ENCODE measurements at places on chromosomes 2 and 18.
A peak's percentile ranks its signal among the peaks of the same experiment; 100 is the strongest.

- peak; percentile 33 for DNase-seq
Measured at GRCh38 chr2:233247744-233248143, 3.7 kb upstream of the ATG16L1 start.

- no peak for DNase-seq
Measured at GRCh38 chr2:31384351-31384750, 30.2 kb downstream of the XDH start.

- no peak for DNase-seq
Measured at GRCh38 chr2:62265106-62265505, 69.2 kb downstream of the B3GNT2 start.

DNA sequence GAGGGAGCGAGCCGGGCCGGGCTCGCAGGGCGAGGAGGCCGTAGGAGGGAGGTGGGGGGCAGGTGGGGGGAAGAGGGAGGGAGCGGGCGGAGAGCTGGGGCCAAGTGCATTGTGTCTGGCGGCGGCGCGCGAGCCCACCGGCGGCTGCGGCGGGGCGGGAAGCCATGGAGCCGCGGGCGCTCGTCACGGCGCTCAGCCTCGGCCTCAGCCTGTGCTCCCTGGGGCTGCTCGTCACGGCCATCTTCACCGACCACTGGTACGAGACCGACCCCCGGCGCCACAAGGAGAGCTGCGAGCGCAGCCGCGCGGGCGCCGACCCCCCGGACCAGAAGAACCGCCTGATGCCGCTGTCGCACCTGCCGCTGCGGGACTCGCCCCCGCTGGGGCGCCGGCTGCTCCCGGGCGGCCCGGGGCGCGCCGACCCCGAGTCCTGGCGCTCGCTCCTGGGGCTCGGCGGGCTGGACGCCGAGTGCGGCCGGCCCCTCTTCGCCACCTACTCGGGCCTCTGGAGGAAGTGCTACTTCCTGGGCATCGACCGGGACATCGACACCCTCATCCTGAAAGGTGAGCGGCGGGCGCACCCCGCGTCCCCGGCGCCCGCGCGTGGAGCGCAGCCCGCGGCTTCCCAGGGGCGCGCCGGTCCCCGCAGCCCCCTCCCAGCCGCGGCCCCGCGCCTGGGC, at the start of gene TMEM178A:
TSS of gene TMEM178A (plus strand) at position 107 of the 680 bp plus-strand sequence. CDS start at position 165, 58 bp downstream.
- no peak for DNase-seq

- no peak for DNase-seq
Measured at GRCh38 chr2:240670950-240671349, 11.7 kb downstream of the AQP12B start.

DNA sequence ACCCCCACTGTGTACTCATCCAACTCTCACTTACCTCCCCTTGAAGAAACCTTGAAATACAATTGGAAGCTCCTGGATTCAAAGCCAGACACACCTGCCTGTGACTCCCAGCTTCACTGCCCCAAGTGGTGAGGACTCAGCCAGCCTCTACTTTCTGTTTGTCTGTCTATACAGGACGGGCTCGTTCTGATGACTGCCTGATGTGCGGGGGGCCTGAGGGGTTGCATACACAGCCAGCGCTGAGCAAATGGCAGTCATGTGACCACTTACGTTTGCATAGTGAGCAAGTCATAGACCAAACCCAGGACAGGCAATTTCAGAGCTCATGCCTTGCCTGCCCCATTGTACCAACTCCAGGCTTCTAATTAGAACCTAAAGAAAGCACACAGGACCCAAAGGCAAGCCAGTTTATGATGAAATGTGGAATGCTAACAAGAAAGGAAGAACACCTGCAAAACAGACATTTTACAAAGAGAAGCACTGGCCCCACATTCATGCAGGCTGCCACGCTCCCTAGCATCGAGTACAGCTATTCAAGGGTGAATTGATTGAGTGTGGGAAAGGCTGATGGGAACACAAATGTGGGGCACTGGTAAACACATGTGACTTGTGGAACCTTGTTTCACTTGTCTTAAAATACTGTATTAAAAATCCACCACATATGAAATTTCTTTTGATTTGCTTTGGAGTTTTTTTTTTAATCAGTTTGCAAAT, 137.8 kb downstream of the LNPK start:
- no peak for DNase-seq

- no peak for DNase-seq
Measured at GRCh38 chr2:231395188-231396057, at the start of gene B3GNT7. TSS of gene B3GNT7 (plus strand) at chr2:231395710. CDS start at chr2:231395804, 94 bp downstream.

DNA sequence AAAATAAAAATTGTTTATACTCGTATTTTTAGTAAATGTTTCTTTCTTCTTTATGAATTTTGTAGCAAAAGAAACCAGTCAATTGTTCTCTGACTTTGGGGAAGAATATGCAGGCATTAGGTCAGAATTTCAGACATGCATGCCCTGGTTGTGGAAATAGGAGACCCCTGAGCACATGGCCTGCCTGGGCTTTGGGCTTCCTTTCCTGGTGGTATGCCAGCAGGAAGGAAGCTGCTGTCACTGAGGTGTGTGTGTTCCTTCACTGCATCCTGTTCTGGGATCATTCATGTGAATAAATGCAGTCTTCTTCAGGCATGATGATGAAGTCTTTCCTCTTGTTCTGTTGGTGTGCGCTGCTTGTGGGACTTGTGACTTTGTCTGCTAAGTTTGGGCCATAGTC, 920.2 kb upstream of the VRK2 start:
- no peak for DNase-seq

DNA sequence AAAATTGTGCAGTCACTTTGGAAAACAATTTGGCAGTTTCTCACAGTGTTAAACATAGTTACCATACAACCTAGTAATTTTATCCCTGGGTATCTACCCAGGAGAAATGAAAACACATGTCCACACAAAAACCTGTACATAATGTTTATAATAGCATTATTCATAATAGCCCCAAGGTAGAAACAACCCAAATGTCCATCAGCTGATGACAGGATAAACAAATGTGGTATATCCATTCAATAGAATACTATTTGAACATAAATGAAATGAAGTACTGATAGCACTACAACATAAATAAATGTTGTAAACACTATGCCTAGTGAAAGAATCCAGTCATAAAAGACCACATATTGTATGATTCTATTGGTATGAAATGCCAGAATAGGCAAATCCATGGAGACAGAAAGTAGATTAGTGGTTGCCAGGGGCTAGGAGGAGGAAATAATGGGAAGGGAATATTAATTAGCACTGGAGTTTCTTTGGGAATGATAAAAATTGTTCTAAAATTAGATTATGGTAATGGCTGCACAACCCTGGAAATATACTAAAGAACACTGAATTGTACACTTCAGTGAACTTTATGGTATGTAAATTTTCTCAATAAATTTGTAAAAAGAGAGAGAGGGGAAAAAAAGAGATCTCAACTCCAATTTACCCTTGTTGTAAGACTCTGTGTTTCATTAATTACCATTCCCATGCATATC, 20.8 kb upstream of the VIT start:
- DNase-seq = no peak

DNA sequence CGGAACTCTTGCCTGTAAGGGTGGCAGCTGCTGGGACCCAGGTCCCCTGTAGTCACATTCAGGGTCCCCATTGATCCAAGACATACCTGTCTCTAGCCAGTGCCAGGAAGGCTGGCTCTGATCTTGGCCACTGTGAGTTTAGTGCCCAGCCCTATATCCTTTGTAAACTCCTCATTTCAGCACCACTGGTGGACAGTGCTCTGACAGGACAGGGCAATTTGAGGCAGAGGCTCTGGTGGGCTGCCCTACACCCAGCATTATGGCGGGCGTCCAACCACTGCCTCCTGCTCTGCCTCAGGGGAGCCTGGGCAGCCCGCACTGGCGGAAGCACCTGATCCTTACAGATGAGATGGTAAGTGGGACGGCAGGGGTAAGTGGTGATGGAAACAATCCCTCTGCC, 55.2 kb upstream of the MGAT4A start:
- no peak for DNase-seq

DNA sequence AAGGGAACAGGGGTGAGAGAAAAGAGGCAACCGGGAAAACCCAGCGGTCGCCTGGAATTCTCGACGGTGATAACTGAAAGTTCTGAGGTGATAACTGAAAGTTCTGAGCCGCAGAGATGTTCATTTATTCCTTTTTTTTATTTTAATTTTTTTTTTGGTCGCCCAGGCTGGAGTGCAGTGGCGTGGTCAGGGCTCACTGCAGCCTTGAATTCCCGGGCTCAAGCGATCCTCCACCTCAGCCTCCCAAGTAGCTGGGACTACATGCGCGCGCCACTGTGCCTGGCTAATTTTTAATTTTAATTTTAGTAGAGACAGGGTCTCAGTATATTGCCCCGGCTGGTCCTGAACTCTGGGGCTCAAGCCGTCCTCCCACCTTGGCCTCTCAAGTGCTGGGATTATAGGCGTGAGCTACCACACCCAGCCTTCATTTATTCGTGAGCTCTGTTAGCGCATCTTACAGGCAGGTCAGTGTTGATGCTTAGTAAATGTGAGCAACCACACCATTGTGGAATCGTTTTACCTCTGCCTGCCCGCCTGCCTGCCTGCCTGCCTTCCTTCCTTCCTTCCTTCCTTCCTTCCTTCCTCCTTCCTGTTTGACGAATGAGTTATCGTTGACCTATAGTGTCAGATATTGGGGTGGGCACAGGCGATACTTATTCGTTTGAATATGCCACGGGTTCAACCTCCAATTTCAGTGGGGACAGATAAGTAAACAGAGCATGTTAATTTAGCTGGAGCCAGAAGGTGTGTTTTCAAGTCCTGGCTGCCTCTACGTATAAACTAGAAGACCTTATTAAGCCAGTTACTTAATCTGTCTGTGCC, 557 bp upstream of the E2F6 start:
- no peak for DNase-seq

GRCh38 chr2:44044281-44044720, 48.5 kb upstream of the LRPPRC start:
- peak; percentile 73 for DNase-seq

- no peak for DNase-seq
Measured at GRCh38 chr2:64910972-64911433, 78.2 kb upstream of the SLC1A4 start.

DNA sequence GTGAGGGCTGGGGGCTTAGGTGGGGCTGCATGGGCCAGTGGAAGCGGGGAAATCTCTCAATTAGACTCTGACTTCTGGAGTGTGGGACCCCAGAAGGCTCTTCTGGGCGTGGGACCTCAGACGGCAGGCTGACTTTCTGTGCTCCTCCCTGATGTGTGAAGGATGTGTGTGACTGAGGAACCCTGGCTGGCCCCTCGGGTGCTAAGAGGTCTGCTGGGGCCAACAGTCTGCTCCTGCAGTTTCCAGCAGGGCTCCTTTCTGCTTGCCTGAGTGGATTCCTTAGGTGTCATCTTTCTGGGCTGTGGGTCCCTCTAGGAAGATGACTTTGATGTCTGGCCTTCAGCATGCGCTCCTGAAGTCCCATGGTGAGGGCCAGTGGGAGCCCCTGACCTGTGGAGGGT, 167.5 kb downstream of the DYSF start:
- no peak for DNase-seq

DNA sequence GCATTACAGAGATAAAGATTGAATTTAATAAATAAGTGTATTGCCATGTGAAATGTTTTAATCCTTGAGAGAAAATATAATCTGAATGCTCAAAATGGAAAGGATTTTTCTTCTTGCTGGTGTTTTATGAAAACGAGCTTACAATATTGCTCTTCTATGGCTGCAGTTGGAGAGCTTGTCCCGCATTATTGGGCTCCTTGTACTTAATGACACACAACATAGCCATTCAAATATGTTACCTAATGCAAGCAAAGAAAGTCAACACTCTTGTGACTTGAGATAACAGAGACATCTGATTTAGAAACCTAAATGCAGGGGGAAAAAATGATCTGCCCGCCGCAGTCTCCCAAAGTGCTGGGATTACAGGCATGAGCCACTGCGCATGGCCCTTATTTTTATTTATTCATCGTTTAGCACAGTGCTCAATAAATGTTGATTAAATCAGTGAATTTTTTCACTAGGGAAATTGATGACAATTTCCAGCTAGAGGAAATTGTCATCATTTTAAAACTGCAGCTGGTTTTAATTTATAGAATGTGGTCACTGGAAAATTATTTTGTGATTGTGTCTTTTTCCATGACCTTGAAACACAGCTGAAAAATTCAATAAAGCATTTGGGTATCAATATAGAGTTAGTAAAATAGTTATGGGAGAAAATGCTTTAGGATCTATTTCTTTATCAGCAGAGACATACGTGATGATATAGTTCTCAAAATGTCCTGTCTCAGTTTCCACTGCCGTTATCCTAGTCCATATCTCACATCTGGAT, 2.4 kb upstream of the PRKD3 start:
- no peak for DNase-seq

- DNase-seq = no peak
Measured at GRCh38 chr18:2325308-2325849, 245.9 kb downstream of the METTL4 start.

GRCh38 chr2:241999184-241999583, 129.7 kb downstream of the RTP5 start:
- no peak for DNase-seq

- no peak for DNase-seq
Measured at GRCh38 chr2:200985799-200986198, 22.3 kb upstream of the ORC2 start.

DNA sequence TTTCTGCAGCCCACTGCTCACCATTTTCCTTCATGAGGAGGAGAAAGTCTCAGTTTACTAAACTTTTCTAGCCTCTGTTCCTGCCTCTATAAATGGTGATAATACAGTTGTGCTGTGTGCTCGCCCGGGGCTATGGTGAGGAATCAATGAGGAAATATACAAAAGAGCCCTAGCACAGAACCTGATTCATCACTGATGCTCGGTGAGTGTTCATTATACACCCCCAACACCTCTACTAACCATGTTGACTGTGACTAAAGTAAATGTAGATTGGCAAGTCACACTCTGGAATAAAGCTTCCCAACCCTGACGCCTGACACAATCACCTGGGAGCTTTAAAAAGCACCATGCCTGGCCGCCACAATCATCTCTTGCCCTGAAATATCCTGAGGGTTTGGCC, 118.8 kb upstream of the CYP1B1 start:
- no peak for DNase-seq

DNA sequence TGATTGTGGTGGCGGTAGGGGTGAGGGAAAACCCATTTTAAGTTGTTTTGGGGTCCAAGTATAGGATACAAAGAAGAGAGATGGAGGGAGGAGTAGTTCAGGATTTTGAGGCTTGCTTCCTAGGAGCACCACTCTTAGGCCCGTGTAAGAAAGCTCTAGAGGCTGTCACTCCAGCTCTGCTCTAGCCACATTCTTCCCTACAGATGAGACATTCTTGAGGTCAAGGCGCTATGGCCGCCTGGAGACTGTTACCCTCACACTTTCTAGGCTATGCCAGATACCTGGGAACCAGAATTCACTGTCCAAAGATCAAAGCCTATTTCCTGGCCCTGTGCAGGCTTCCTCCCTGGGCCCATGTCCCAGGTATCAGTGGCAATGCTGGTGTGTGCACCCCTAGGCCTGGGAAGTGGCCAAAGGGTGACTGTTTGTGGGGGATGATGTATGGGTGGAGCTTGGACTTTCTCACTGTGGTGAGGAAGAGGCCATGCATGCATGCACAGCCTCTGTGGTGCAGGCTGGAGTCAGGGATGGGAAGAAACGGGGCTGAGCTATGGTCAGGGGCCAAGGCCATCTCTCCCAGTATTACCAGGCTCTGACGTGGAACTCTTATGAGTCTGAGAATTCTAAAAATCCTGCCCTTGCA, 7.0 kb upstream of the TTL start:
- DNase-seq = no peak

All from activated T-helper 2 cell treated with anti-CD3 and anti-CD28 coated beads, Interferon-gamma antibody, Interleukin-2, Interleukin-4, amounts not matched to agents 10 μg/mL and 5 μg/mL and 100 μg/mL, durations not matched to agents 14 hours and 24 hours and 36 hours (primary cell).